Brain (organoid and tissue), 16 donors: ENCODE measurements at places on chromosomes 4 and X.
A peak's percentile ranks its signal among the peaks of the same experiment; 100 is the strongest.

DNA sequence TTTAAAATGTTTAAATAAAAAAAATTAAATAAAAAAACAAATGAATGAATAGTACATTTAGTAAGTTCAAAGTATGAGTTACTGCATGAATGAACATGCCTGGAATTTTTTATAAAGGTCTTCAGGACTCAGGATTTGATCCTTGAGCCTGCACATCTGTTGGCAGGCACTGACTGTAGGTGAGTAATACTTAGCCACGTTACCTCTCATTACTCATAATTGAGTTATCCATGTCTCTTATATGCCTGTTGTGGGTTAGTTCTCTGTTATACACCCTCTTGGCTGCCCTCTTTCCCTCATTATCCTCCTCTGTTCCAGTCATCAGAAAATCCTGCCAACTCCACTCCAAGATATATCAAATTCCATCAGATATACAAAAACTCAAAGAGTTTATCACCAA lies 276.0 kb downstream of the FBXW7 start:
- no peak for DNase-seq

- no peak for DNase-seq
These were observed 39.6 kb downstream of the CCNI start for GRCh38 chr4:77036206-77036605.

DNA sequence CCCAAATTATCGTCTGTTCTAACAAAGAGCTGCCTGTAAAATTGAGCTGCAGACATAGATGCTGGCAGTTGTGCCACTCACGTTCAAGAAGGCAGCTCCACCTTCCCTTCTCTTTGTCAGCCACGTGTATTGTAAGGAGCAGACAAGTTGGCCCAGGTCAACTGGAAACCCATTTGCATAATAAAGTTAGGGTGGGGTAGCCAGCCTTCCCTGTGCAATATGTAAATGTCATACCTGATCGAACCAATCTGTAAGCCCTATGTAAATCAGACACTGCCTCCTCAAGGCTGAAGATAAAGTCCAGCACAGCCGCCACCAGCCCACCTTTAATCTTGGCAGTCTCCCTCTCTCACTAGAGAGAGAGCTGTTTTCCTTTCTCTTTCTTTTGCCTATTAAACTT lies 117.2 kb downstream of the TMEM144 start:
- no peak for DNase-seq

GRCh38 chr4:157040405-157040804 lies 35.5 kb upstream of the GLRB start:
- no peak for DNase-seq

DNA sequence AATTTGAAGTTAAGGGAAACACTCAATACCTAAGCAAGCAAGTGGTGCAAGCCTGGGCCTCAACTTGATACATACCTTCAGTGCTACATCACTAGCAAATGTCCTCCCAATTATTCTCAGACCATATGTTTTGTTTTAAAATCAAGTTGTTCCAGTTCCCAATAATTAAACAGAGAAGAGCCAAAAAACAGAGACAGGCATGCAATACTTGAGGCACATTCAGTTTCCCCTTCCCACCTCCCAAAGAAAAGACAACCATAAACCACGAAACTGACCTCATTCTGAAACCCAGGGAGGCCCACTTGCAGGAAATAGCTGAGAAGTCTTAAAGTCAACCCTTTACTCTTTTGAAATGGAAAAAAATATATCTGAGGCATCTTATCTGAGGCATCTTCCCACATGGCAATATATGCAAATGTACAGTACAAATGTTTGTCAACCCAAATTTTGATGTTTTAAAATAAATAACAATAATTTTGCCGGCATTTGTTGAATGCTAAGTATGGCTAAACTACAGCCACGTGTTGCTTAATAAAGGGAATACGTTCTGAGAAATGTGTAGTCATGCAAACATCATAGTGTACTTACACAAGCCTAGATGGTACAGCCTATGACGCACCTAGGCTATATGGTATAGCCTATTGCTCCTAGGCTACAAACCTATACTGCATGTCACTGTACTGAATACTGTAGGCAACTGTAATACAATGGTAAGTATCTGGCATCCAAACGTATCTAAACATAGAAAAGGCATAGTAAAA lies 147.5 kb downstream of the TSPAN5 start:
- DNase-seq: no peak

DNA sequence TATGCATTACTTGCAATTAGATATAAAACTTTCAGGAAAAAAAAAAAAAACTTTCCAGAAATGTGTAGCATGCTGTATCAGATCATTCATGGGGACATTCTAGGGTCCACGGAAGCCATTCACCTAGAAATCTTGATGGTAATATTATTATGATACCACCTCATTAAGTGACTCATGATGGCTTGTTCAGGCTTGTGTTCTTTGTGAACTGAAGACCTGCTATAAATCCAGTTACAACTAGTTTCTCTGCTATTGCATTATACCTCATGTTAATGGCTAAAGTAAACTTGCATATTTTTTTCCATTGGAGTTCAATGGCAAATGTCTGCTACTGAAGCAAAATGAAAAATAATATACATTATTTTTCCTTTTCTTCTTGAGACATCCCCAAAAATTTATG lies 35.3 kb upstream of the PTPN13 start:
- no peak for DNase-seq

GRCh38 chr4:109185951-109186350 lies 116.5 kb downstream of the COL25A1 start:
- no peak for DNase-seq

DNA sequence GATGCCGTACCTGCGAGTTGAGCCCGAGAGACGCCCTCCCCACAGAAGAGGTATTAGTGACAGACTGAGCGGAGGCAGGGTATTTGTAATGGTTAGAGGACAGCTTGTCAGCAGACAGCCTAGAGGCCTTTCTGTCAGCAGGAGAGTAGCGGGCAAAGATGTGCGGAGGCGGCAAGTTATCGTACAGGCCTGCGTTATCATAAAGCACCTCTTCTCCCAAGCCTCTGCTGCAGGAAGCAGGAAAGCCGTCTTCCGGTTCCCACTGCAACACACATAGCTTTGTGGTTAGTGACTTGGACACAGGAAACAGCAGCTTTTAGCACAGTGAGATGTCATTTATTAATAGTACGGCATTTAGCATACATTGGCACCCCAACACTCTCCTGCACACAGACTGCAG lies 158.3 kb downstream of the AFAP1 start:
- DNase-seq: no peak

DNA sequence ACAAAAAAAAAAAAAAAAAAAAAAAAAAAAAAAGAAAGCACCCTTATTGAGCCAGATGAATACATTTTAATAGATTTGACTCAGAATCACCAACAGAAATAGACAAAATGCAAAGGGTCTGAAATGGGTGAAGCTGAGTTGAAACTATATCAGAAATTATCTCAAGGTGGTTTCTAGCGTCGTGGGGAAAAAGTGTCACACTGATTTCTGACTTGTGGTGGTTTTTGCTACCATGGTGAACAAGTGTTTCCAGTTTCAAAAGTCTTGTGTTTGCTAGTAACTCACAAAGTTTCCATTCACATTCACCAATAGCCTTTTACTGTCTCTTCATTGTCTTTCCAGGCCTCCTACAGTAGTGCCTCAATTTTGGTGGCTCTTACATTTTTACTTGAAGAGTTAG lies 135.5 kb downstream of the ARHGAP24 start:
- no peak for DNase-seq

GRCh38 chr4:144611850-144612249 lies 34.1 kb upstream of the HHIP start:
- no peak for DNase-seq

DNA sequence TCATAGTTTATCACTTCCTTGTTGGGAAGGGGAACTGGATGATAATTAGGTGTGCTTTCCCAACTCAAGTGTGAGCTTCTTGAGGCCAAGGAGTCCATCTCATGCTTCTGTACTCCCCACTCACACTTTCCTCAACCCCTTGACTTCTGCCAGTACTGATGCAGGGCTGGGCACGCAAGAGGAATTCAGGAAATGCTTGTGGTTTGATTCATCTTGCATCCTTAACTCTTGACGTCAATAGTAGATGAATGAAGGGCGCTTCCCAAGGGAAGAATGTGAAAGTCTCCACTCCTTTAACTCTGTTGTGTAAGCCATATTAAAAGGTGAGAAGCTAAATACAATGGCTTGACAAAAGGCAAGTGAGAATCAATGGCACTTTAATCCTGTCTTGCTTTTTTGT lies 101.8 kb downstream of the AGTR2 start:
- DNase-seq: no peak

- DNase-seq: no peak
These were observed 9.9 kb downstream of the TMSB4X start for GRCh38 chrX:12984603-12985319.

DNA sequence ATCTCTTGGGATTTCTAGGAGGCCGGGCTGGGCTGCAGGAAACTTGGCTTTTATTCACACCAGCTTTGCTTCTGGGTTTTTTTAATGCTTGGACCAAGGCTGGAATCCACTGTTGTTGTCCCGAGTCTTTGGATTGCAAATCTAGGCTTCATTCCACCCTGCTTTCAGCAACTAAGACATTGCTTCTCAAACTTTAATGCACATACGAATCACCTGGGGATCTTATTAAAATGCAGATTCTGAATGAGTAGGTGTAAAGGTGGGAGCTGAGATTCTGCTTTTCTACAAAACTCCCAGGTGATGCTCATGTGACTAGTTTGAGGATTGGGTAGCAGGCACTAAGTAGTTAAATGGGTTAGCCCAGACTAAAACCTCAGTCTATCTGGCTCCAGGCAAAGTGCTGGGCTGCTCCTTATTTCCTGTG lies 39.2 kb upstream of the GPC4 start:
- no peak for DNase-seq

GRCh38 chr4:74205559-74205958 lies 47.6 kb downstream of the MTHFD2L start:
- DNase-seq: no peak

DNA sequence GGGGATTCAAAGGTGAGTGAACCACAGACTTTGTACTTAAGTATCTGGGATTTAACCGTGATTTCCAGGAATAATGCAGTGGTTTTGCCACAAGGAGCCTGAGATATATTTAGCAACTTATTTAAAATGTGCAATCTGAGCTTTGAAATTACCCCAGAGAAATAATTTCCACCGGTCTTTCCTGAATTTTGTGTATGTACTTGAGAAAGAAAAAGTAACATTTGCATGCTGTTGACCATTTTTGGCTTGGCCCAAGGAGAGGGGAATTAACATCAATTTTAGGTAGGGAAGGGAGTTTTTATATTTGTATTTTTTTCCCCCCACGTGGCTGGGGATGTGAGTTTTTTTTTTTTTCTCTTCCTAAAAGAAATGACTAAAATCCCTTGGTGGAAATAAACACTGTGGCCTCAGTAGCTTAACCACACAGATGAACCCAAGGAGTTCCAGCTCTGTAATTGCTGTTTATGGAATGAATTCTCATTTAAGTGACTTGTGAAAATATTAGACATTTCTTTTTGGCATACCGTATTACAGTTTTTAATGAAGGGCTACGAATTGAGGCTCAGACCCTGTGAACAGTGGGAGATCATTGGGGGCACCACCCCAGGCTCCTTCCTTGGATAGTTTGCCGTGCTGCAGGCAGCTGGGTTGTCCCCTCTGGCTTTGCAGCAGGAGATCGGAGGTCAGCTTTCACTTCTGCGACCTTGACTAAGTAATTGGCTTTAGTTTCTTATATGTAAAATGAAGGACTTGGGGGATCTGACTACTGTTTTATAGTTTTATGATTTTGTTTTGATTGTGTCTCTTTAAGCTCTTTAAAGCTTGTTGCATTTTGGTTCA lies 116.1 kb downstream of the ARHGAP10 start:
- no peak for DNase-seq

DNA sequence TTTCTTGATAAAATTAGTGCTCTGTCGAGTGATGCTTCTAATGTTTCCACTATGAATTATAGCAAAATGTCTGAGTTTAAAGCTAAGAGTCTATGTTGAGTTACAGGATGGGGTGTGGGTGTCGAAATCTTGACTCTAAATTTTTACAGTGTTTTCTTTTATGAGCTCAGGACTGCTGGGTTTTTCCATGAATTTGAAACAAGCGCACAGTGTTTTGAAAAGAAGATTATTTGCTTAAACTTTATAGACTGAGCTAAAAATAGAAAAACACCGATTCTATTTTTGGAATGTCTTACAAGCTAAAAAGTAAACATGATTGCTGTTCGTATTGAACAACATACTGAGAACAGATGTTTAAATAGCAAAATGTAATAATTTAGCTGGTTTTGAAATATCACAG lies 7.5 kb downstream of the PTTG2 start:
- no peak for DNase-seq

- no peak for DNase-seq
These were observed 80.5 kb downstream of the HNRNPD start for GRCh38 chr4:82293304-82293703.

GRCh38 chrX:134373736-134374135 lies 86.2 kb upstream of the HPRT1 start:
- peak; percentile 2 for DNase-seq

- DNase-seq: no peak
These were observed 137.8 kb upstream of the TENM3 start for GRCh38 chr4:182105416-182105815.

- DNase-seq: no peak
These were observed 236.3 kb upstream of the NWD2 start for GRCh38 chr4:37008199-37008598.

GRCh38 chrX:122133478-122133877 lies 1050.6 kb upstream of the GRIA3 start:
- no peak for DNase-seq

GRCh38 chrX:44344194-44344593 lies 722 bp upstream of the EFHC2 start:
- DNase-seq: no peak

DNA sequence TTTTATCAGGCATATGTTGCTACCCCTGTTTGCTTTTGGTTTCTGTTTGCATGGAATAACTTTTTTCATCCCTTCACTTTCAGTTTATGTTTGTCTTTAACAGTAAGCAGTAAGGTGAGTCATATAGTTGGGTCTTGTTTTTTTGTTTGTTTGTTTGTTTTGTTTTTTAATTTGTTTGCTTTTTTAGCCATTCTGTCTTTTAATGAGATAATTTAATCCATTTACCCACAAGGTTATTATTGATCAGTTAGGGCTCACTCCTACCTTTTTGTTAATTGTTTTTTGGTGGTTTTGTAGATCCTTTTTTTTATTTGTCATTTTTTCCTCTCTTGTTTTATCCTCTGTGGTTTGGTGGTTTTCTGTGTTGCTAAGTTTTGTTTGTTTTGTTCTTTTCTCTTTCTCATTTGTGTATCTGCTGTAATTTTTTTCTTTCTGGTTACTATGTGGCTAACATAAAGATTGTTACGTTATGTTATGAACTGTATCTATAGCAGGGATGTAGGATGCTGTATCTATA lies 379.5 kb upstream of the MAD2L1 start:
- DNase-seq: no peak

- no peak for DNase-seq
These were observed 44.1 kb upstream of the KDR start for GRCh38 chr4:55169352-55169961.

- DNase-seq: peak; percentile 92
These were observed 421 bp downstream of the MECP2 start for GRCh38 chrX:154097003-154097588.

DNA sequence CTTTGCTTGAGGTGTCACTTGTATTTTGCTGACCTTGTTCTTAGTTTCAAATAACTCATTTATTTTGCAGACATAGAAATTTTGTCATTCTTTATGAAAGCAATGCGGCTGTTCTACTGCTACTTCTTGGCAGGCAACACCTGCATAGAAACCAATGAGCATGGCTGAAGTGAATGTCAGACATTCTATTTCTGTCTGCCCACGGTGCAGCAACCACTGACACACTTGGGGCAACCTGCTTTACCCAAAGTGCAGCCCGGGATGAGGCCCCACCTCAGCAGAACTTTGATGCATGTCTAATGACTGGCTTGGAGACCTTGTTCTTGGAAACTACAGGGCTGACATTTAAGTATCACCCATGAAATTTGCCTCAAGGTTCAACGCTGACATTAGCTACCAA lies 93.6 kb downstream of the RBM47 start:
- DNase-seq: no peak

- no peak for DNase-seq
These were observed 4.6 kb upstream of the DCAF4L1 start for GRCh38 chr4:41976775-41977516.
